ENCODE measurements at places on chromosomes 4 and X. TPM values are rescaled to one million over a fixed set of nuclear protein-coding genes. Genes with fewer than 3 reads are reported as not detected.

DNA sequence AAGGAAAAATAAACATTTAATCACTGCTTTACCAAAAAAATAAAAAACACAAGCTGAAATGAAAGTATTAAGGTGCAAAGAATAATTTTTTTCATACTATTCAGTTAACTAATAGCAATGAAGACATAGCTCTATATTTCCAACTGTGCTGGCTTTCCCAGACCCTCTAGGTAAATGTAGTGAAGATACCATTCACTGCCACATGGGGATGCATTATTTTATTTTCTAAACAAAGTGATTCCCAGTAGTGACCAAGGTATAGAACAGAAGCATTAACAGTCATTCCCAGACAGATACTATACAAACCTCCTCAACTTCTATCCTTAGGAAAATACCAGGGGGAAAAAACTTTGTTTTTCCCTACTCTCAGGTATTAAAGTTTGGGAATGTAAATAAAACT, 39.4 kb downstream of the ANTXR2 start:
- no peak for DNase-seq

Gene DCLK2
- polyA plus RNA-seq, result 6.9 TPM

Gene EXOC1L
- not detected for polyA plus RNA-seq

Gene SPATA18
- polyA plus RNA-seq, result 1.9 TPM

Gene PRKG2
- 0.82 TPM for polyA plus RNA-seq
